Activated CD4-positive, alpha-beta T cell treated with anti-CD3 and anti-CD28 coated beads for 24 hours (primary cell): ENCODE measurements at places on chromosomes 4 and X.

DNA sequence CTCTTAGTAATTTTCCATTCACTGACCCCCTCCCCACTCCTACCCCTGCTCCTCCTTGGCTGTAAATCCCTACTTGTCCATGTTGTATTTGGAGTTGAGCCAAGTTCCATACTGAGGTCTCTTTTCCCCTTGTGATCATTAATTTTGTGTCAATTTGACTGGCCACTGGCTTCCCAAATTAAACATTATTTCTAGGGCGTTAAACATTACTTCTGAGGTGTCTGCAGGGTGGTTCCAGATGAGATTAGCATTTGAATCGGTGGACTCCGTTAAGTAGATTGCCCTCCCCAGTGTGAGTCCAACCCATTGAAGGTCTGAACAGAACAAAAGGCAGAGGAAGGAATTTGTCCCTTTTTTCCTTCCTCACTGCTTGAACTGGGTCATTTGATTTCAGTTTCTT lies 25.7 kb downstream of the SLC39A8 start:
- no peak for DNase-seq

DNA sequence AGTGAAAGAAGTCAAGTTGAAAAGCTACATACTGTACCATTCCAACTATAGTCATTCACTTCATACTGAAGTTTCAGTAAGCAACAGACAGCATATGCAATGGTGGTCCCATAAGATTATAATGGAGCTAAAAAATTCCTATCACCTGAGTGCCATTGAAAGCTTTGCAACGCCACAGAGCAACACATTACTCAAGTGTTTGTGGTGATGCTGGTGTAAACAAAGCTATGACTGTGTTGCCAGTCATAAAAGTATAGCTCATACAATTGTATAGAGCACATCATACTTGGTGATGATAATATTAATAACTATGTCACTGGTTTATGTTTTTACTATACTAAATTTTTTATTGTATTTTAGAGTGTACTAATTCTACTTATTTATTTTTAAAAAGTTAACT lies 78.9 kb downstream of the NAF1 start:
- no peak for DNase-seq

DNA sequence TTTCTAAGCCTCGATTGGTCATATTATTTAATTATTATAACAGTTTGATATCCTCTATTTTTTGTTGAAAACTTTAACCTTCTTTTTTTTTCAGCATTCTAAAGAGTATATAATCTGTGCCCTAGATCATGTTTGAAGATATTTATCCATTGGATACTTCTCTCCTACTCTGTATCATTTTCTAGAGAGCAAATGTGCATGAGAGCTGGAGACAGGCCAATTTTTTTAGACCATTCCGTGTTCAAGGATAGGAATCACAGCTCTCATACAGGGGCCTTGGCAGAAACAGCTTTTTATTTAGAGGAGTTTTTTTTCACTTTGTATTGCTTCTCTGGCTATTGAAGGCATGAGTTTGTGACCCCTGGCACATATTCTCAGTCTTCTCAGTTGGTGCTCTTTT lies 57.7 kb upstream of the TBC1D14 start:
- DNase-seq = no peak

GRCh38 chr4:32226204-32226603 lies 1506.0 kb downstream of the PCDH7 start:
- DNase-seq = no peak

GRCh38 chr4:39036172-39036571 lies 4.0 kb upstream of the TMEM156 start:
- DNase-seq = no peak

- no peak for DNase-seq
Observed at GRCh38 chr4:147987252-147987651, 255.4 kb downstream of the ARHGAP10 start.

GRCh38 chr4:101009471-101009870 lies 337.9 kb downstream of the PPP3CA start:
- no peak for DNase-seq

DNA sequence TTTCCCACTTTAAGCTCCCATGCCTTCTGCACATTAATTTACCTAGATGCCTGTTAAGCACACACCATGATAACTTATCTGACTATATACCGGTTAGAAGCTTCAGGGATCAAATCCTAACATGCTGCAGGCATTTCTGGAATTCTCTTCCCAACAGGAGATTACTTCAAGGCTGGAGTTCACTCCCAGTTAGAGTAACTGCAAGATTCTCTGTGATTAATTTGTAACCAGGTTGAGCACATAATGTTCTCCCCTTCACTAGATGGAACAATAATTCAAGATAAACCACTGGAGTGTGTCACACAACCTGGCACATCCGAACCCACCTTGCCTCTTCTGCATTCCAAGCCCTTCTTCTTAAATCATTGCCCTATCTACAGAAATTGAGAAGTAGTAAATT lies 11.8 kb upstream of the UGT2A3 start:
- DNase-seq = no peak

GRCh38 chrX:16814597-16814996 lies 28.3 kb downstream of the TXLNG start:
- DNase-seq = no peak

GRCh38 chrX:134692990-134693389 lies 34.7 kb upstream of the PLAC1 start:
- no peak for DNase-seq

DNA sequence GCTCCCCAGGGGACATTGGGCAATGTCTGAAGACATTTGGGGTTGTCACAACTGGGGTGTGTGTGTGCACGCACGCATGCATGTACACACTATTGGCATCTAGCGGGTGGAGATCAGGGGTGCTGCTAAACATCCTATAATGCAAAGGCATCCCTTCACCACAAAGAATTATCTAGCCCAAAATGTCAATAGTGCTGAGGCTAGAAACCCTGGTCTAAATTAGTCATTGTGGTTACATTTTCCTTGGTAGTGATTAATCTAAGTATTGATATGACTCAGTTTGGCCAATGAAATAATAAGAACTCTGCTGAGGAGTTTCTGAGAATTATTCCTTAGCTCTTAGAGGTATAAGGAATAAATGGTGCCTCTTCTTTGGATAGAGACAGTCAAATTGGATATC lies 200.2 kb downstream of the CLCN4 start:
- no peak for DNase-seq

DNA sequence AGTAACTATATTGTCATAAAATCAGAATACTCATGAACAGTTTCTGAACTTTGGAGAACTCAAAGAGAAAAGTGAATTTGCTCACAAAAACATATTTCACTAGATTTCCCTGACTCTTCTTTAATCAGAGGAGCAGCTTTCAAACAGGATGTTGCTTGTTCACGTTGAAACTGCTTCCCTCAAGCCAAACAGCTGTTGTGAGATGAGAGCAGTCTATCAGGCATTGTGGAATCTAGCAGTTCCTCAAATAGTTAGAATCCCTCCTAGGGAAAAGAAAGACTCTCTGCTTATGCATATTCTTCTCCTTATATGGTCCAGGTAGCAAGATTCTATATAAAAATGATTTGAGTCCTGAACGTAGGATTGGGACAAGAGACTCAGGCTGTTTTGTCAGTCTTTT lies 1012.1 kb downstream of the FAM133A start:
- DNase-seq = no peak

DNA sequence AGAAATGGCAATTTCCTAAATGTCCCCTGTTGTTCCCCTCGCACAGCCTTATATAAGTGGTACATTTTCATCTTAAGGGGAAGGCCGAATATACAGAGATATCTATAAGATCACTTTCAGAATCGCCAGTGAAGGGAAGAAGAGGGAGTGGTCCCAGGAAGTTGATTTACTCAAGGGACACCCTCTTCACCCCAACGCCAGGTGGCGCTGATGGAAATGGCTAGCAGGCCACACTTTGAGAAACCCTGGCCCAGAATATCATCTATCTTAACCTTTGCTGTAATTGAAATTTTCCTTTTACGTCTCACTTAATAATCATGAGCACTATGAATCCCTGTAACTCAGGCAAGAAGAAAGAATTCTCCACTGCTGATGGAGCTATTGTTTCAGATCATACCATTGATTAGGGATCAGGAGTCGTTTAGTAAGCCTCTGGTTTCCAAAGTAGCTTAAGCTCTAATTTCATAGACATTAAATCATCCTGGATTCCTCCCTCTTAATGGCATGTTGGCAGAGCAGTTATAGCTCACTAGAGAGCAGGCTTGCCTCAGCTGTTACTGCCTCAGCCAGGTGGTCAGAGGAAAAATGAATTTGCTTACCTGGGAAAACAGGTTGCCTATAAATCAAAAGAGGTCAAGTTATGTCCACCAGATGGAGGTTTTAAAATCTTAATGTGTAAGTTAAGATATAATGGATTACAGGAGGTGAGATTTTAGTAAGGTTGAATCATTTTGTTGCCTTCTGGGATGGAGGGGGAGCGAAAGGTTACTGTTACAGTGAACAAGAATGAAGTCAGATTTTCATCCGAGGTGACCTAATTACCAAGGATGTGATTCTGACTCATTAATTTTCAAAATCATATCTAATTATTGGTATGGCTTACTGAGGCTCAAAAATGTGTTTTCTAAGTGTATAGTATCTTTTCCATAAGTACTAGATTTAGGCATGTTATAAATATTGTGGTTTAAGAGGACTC lies 941.2 kb upstream of the TENM3 start:
- DNase-seq = no peak

- DNase-seq = no peak
Observed at GRCh38 chr4:130422261-130422660, 1326.3 kb downstream of the C4orf33 start.

GRCh38 chr4:169342159-169342860 lies 71.6 kb upstream of the SH3RF1 start:
- no peak for DNase-seq

- no peak for DNase-seq
Observed at GRCh38 chr4:25101836-25102235, 58.4 kb downstream of the SEPSECS start.

DNA sequence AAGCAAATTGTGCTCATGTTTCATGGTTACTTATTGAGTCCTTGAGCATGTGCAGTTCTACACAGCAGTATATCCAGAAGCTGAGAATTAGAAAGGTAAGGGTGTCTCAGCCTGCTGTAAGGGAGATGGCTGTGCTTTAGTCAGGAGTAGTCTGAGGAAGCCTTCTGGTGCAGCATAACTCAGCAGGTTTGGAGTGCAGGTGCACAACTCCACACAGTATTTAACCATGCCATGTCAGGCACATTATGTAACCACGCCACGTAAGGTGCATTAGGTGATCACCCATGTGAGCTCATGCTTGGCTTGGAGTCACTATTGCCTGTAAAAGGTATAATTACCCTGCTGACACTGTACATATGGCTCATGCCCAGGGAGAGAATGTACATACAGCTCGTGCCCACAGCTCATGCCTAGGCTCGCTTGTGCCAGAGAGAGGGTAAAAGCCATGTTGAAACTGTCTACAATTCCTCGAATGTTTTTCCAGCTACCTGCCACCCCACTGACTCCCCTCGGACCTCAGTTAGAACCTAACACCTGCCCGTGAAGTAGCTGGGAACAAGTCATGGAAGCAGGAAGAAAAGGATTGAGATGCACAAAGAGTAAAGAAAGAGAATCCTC lies 37.8 kb downstream of the UCHL1 start:
- DNase-seq = no peak

DNA sequence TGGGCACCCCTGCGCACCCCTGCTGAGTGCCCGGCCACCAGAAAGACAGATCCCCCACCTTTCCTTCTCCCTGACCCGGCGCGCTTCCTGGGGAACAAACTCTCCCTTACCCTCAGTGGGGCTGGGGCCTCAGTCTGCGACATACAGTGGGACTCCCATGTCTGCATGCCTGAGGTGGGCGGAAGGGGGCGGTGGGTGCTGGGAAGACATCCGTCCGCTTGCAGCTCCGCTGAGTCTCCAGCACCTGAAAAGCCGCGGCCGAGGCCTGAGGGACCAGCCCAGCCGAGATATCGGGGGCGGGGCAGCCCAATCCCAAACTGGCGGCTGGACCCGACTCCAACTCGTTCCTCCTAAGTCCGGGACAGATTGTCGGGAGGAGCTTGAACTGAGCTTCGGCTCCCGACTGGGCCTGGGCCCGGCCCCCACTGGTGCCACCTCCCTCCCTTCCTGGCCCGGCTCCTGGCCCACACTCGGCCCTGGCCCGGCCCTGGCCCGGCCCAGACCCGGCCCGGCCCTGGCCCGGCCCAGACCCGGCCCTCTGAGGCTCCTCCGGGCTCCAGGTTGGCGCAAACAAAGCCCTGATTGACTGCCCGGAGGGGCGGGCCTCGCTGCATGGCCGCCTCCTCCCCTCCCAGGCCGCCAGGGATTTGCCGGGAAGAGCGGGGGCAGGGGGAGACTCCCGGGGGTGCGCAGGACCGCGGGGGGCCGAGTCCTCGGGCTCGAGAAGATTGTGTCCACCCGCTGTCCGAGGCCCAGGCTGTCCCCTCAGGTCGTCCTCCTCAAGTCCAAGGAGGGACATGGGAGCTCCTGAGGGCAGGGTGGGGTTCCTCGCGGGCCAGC lies 877 bp upstream of the SLC16A2 start:
- DNase-seq = no peak

DNA sequence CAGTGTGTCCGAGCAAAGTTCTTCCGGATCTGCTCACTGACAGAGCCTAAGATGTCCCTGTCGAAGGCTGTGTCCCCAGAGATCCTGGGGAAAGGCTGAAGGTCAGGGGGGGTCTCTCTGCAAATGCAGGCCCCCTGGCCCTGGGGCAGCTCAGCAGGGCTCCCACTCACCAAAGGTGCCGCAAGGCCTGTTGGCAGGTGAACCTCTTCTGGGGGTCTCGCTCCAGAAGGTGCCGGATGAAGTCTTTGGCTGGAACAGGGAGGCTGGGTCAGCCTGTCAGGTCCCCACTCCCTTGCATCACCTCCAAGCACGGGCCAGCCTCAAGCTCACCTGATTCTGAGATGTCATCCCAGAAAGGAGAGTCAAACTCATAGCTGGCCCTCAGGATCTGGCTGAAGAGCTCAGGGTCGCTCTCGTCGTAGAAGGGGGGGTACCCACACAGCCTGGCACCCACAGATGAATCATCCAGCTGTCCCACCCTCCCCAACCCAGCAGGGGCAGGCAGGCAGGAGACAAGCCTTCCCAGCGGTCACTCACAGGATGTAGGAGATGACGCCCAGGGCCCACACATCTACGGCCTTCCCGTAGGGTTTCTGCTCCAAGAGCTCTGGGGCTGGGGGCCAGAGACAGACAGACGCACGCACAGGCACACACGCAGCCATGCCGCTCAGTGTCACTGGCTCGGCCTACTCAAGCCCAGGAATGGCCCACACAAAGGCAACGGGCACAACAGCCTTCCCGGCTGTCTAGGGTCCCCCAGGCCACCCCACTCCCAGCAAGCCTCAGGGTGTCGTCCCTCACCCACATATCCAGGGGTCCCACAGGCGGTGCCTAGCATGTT lies 2.6 kb downstream of the PNCK start:
- no peak for DNase-seq

DNA sequence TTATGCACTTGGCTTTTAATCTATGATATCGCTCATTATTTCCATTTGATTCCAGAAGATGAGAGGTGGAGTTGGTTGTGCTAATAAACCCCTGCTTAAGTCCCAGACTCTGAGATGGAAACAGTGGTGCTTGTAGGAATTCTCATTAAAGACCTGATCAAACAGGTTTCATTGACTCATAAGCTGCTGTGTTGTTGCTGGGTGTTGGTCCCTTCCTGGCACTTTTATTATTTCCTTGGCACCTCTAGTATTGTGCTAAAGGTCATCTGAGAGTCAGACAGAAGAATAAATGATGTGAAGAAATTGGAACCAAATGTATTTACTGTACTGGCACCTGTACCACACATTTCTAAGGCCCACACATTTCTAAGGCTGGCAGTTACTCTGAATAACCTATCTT lies 544.7 kb upstream of the NR3C2 start:
- DNase-seq = no peak
